Stimulated activated CD4-positive, alpha-beta T cell treated with anti-CD3 and anti-CD28 coated beads, Interleukin-4, amount 100 ng/mL, for 1 hour (primary cell): ENCODE measurements at places on chromosomes 5 and 9.
A peak's percentile ranks its signal among the peaks of the same experiment; 100 is the strongest.

DNA sequence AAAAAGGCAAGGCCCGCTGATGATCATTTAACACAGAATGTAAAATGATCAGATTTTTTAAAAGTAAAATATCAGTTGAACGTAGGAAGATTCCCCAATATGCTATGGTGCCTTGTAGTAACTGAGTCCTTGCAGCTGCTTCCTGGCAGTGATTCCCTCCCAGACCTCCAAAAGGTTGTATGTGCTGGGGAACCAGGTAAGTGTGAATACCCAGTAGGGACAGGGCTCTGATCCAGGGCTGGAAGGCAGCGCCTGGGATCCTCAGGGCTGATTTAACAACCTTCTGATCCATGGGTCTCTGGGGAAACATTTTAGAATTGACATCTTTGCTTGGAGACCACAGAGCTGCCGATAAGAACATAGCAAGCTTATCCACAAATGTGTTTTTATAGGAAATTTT is 76.7 kb upstream of the IL6ST start:
- DNase-seq = no peak

DNA sequence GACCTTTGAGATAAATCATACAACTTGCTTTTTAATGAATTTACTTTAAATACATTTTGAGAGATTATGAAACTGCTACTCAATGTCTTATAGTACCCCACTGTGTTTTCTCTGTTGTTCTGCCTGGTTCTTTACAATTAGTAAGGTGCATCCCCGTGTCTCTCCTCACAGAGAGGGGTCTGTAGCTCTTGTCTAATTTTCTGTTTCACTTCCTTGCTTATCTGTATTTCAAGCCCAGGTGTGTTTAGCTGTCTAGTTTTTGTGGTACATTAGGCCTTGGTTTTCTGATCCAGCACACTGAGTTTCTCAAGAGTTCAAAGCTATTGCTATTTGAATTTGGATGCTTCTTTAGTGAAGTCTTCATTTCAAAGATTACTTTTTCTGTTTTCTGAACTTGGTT is 105.1 kb downstream of the MAST4 start:
- DNase-seq = no peak

DNA sequence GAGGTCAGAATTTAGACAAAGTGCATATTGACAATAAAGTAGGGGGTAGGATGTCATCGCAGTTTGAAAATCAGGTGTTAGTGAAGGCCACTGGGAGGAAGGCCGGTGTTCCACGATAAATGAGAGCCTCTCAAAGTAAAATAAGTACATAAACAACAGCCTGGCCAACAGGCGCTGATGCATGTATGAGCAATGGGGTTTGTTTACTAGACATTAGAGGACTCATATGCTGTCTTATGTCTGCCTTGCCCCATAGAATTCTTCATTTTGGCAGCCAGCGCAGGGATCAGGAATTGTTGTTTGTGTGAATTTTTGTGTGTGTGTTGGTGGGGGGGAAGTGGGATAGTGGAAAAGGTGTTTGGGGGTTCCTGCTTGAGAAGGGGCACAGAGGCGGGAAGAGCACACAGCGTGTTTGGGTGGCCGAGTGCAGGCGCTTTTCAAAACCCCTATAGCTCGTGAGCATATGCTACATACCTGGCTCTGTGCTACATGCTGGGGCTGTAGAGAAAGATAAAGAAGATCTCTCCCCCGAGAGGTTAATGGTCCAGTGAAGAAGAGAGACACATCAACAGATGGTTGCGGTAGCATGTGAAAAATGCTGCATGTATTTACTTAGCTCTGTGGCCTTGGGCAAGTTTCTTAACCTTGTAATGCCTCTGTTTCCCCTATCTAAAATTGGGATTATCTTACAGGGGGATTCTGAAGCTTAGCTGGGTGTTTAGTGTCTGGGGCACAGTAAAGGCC is 11.5 kb downstream of the SNX30 start:
- DNase-seq = no peak

- DNase-seq = no peak
These were observed 129.5 kb upstream of the GAS1 start for GRCh38 chr9:87076825-87077224.

GRCh38 chr9:36823934-36824333 is 210.1 kb downstream of the PAX5 start:
- no peak for DNase-seq

DNA sequence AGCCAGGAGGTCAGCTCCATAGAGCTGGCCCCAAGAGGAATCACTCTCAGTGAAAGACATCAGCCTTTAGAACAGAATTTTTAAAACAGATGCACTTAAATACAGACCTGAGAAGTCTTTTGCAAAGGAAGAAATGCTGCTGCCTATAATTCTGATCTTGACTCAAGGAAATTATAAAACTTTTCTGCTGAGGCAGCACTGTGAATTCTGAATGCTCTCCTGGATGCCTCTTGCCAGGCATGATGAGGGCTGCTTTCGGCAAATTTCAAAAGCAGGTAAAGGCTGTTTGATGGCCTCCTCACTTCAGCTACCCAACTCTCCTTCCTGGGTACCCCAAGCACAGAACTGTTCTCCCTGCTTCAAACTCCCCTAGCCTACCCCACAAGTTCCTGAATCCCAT is 174.8 kb downstream of the CDK5RAP2 start:
- no peak for DNase-seq

GRCh38 chr9:6133346-6134063 is 82.1 kb upstream of the IL33 start:
- DNase-seq = no peak

GRCh38 chr5:31289429-31289828 is 95.9 kb downstream of the CDH6 start:
- DNase-seq = no peak

DNA sequence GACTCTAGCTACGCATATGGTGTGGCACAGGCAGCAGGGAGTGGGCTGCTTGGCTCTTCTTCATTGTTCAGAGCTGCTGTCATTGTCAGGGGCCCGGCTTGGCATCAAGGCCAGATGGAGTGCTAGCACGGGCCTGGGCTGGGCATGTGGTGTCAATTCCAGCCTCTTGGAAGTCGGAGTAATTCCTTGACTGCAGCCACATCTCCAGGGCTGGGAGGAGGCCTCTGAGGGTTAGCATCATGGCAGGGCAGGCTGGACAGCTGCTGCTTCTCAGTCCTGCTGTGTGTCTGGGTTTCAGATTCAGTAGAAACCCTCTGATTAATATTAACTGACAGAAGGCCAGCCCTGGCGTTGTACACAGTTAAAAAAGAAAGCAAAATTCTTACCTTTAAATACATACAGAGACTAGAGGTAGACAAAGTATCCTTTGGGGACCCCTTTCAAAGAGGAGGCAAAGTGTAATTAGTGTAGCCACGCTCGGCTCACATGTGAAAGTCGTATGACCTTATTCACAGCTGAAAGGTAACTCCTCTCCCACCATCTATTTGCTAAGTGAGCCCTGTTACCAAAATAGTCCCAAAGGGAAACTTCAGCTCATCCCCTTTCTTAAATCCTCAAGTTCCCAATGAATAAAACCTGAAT is 126.4 kb downstream of the DOCK2 start:
- no peak for DNase-seq

DNA sequence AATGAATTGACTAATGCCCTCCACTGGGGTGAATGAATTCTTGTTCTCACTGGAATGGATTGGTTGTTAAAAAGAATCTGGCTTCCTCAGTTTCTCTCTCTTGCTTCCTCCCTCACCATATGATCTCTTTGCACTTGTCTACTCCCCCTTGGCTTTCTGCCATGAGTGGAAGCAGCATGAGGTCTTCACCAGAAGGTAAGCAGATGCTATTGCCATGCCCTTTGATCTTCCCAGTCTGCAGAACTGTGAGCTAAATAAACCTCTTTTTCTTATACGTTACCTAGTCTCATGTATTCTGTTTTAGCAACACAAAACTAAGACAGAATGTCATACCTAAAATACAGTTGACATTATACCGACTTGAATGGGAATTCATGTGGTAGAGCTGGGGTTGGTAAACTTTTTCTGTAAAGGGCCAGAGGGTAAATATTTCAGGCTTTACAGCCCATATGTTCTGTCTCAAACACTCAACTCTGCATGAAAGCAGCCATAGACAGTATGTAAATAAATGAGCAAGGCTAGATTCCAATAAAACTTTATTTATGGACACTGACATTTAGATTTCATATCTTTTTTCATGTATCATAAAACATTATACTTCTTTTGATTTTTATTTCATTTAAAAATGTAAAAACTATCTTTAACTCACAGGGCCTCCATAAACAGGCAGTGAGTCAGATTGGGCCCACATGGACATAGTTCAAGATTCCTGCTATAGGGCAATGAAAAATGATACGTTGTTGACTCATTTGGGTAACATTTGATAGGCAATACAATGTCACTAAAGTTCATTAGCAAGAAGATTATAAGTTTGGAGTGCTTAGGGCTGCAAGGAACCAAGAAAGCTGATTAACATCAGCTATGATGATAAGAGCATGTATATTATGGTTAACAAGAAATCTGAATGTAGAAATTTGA is 79.4 kb upstream of the TLE4 start:
- no peak for DNase-seq

DNA sequence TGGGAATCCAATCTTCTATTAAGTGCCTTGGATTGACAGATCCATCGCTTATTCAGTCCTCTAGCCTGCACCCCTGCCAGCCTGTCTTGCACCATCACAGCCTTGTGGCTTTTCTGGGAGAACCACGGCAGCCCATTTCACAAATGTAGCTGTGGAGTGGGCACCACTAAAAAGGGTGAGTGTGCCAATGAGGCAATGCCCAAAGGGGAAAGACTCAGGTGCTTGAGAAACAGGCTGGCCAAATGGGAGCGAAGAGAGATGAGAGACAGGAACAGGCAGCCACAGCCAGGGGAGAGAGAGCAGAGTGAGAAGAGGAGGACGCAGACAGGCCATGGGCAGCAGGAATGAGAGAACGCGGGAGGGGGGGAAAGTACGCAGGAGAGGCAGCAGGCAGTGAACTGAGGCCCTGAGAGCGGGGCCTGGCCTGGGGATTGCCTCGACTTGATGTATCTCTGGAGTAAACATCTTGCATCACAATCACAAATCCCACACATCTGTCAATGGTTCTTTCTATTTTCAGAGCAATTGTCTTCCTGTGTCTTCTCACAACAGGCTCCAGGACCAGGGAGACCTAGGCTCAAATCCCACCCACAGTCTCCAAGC is 173.1 kb downstream of the SYK start:
- no peak for DNase-seq

DNA sequence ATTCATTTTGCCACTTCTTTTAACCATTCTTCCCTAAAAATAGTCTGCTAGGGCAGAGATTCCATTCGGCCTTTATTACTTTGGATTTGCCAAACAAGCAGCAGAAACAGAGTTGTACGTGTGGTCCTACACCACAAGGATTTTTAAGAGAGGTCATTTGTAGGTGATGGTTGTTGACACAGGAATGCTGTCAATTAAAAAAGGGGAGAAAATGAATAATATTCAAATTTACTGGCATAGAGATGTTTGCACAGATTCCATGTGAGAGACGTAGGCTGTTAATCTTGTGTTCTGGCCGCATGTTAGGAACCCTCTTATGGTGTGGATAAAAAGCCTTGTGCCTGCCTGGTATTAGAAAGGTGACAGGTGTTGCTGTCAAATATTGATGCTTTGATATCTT is 34.9 kb downstream of the TRIO start:
- DNase-seq = no peak

- no peak for DNase-seq
These were observed 6.2 kb downstream of the SURF2 start for GRCh38 chr9:133362359-133363044.

- no peak for DNase-seq
These were observed 65.6 kb downstream of the ANXA2R start for GRCh38 chr5:42974536-42974935.

- DNase-seq = no peak
These were observed 189.8 kb downstream of the ARHGAP26 start for GRCh38 chr5:142959683-142960657.

GRCh38 chr5:39531306-39531705 is 106.5 kb upstream of the DAB2 start:
- no peak for DNase-seq

GRCh38 chr5:36944607-36945225 is 68.1 kb downstream of the NIPBL start:
- DNase-seq = no peak

GRCh38 chr5:73346878-73347408 is 101.6 kb downstream of the FOXD1 start:
- DNase-seq = no peak

- no peak for DNase-seq
These were observed at the start of gene PCDHB1 for GRCh38 chr5:141050622-141051520. PCDHB1 (plus strand) TSS chr5:141051374; CDS start chr5:141051471, 97 bp downstream.

DNA sequence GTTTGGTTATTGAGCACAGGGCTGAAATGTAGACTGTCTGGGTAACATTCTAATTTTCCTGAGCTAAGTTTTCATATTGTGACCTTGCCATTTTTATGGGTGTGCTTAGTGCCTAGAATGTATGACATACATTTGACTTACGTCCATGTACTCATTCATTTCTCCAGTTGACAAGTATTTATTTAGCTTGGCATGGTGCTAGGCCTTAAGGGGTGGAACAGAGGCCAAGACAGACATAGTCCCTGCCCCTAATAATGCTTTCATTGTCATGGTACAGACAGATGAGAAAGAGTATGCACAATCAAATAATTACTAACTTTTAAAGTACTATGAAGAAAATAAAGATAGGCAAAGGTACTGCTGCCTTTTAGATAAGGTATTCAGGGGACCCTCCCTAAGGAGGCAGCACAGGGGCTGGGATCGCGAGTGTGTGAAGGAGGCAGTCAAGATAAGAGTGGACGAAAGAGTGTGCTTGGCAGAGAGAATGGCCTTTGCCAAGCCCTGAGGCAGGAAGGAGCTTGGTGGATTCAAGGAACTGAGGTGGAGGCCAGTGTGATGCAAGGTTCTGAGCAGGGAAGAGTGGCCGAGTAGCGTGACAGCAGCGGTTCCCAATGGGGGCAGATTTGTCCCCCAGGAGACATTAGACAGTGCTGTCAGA is 128.0 kb downstream of the PIP5K1B start:
- DNase-seq = no peak

GRCh38 chr5:35202319-35203111 is 27.8 kb downstream of the PRLR start:
- DNase-seq = peak; percentile 34

DNA sequence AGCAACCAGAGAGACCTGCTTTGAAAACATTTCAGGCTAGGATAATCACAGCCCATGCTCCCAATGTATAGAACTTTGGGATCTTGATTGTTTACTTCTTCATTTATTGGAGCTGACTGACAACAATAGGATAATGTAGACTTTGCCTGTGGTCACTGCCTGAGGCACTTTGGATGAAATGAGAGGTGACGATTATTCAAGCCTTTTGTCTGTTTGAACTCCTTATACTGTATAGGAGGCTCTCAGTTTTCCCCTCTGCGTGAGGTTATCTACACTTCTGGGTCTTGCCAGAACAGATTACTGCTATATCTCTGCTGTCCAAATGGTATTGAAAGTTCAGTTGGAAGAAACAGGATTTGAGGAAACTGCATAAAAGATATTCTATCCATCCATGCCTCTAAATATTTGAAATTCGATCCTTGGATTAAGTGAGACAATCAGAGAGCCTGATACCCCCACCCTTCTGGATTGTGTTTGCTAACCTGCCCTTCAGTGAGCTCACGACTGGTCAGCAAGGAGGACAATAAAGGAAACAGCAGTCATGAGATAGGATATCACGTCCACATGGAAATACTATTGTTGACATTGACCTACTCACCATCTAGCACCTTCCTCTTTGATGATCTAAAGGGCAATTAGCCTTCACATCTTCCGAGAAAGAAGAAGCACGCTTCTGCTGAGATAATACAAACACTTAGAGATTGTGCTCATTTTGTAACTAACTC is 98.1 kb downstream of the DOCK8 start:
- DNase-seq = no peak

GRCh38 chr9:96149533-96150280 is 152.3 kb downstream of the HSD17B3 start:
- no peak for DNase-seq

- DNase-seq = no peak
These were observed 76.5 kb downstream of the C9orf152 start for GRCh38 chr9:110131499-110131898.
